ENCODE measurements at places on chromosomes 12 and 14.

- DNase-seq: no peak
These were observed 7.1 kb upstream of the WASHC4 start for GRCh38 chr12:105100207-105100985.

DNA sequence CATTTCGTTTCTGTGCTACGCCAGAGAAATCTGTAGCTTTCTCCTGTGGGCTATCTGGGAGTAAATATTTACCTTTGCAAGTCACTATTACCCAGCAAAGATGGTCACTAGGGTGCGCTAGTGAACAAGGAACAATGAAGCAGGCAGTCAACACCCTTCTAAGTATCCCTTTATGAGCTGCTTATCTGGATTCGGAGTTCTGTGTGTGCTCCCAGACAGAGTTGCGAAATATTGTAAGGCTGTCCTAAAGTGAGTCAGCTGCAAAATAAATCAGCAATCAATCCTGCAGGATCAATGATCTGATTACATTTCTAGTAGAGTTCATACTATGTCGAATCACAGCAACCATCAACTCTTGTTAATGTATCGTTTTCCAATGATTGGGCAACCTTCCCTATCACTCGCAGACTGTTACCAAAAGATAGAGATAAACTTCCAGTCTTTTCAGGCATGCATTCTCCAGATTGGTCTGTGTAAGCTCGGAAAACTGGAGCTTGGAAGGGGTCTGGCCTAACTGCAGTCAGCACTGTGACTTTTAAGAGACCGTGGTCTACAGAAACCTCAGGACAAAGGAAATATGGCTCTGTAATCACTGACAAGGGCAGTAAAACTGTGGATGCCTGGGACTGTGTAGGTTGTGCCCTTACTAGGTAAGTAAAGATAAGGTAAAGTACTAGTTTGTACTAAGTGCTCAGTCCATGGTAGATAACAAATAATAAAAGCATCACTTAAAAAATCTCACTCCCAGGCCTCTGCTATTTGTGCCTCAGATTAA is 133.5 kb downstream of the KCNK10 start:
- DNase-seq: peak; percentile 90

GRCh38 chr12:69620921-69621320 is 10.2 kb upstream of the LRRC10 start:
- DNase-seq: no peak

DNA sequence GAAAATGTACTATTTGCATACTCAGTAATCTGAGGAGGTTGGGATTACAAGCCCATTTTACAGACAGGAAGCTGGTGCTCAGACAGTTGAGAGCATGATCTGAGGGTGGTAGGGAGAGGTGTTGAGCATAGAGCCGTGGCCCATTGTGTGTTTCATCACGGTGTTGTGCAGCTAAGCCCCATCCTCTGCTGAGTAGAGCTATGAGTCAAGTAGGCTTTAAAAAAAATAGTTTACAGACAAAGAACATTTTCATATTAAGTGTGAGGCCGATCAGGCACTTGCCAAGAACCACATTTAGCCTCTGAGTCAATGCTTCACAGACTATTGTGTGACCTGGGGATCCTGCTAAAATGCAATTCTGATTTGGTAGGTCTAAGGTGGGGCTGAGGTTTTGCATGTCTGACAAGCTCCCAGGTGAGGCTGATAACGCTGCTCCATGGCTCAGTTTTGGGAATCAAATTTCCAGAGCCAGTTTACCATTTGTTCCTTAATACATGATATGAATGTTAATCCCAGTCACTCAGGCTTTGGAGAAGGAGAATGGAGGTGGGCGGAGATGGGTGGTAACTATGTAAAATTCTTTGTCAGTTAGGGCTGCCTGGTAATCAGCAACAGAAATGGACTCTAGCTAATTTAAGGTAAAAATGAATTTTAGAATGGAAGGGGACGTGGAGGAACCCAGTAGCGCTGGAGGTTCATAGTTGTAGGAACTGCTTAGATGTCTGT is 22.2 kb downstream of the ZNF664 start:
- no peak for DNase-seq

DNA sequence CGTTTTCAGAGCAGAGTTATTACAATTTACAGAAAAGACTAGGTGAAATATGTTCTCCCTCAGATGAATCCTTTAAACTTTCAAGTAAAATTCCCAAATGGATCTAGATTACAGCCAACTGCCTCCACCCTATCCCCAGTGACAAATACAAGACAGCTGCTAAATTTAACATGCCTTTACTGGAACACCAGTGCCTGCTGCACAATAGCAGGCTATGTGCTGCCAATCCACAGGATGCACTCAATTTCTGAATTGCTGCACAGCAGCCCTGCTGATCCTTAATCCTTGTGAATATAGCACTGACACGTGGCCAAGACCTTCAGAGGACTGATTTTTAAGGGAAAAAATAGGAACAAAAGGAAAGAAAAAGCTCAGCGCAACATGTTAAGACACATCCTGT is 128.9 kb downstream of the CCER1 start:
- DNase-seq: no peak
